Spleen (tissue), 13 donors: ENCODE measurements at places on chromosomes 6 and 20. TPM values are rescaled to one million over a fixed set of nuclear protein-coding genes. Genes with fewer than 3 reads are reported as not detected.

ARFGEF3 gene
- polyA plus RNA-seq, result 0.11 TPM

SRMS gene
- polyA plus RNA-seq, result 0.12 TPM

EPPIN gene
- 0.10 TPM for polyA plus RNA-seq

ZCCHC3 gene
- 19.5 TPM for polyA plus RNA-seq

MYT1 gene
- polyA plus RNA-seq, result 0.08 TPM

C20orf96 gene
- 3.8 TPM for polyA plus RNA-seq

SAMD3 gene
- polyA plus RNA-seq, result 3.1 TPM

DNA sequence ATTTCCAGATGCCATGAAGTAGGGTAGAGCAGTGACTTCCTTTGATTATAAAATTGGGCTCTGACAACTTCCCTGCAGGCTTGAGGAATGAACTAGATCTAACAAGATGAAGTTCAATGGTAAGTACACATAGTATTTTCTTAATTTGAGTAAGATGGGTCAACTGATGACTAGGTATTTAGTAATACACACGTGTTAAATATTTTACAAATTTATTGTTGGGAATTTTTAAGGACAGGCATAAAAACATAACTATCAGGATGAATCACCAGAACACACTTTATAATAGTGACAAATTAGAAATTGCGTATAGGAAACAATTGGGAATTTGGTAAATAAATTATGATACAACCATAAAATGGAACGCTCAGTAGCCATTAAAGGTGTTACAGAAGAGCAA is 762.4 kb upstream of the SLC35B3 start:
- DNase-seq, result no peak
- no peaks in the 10 kb centered on the region for H3K4me1 ChIP-seq
- no peak overlapping the region for H3K27ac ChIP-seq
- no peaks in the 10 kb centered on the region for H3K27me3 ChIP-seq
- H3K4me3 ChIP-seq, result no peak overlapping the region

- no peaks in the 10 kb centered on the region for H3K36me3 ChIP-seq
- DNase-seq, result no peak
Measured at GRCh38 chr20:13059398-13060136, 50.8 kb downstream of the SPTLC3 start.

DNA sequence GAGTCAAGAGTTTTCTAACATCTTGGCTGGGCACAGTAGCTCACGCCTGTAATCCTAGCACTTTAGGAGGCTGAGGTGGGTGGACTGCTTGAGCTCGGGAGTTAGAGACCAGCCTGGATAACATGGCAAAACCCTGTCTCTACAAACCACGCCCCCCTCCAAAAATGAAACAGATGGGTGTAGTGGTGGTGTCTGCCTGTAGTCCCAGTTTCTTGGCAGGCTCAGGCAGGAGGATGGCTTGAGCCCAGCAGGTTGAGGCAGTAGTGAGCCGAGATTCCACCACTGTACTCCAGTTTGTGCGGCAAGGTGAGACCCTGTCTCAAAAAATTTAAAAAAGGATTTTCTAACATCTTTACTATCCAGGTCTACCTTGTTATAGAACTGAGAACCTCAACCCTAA is 22.0 kb downstream of the FAM8A1 start:
- no peak for DNase-seq
- peaks cover 54% of the 10 kb centered on the region for H3K36me3 ChIP-seq
- no peak overlapping the region for H3K4me3 ChIP-seq
- no peaks in the 10 kb centered on the region for H3K27me3 ChIP-seq
- peak overlapping the region; percentile 53 for H3K27ac ChIP-seq
- no peaks in the 10 kb centered on the region for H3K4me1 ChIP-seq

DNA sequence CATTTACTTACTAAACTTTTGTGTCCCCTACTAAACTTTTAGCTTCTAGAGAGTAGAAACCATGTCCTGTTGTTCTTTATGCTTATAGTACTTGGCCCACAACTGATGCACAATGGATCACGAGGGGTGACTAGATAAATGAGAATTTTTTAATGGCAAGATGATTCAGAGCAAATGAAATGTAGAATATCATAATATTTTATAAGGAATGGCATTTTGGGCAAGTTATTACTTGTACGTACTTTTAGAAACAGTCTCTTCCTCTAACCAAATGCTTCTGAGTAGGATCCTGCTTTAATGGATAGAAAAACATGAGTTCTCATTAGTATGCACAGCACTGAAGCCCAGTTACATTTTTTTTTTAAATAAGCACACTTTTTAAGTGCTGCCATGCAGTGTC is 336.3 kb downstream of the NRN1 start:
- DNase-seq, result no peak
- H3K4me1 ChIP-seq, result peaks cover 7% of the 10 kb centered on the region
- H3K4me3 ChIP-seq, result no peak overlapping the region
- H3K27ac ChIP-seq, result peak overlapping the region; percentile 58

DNA sequence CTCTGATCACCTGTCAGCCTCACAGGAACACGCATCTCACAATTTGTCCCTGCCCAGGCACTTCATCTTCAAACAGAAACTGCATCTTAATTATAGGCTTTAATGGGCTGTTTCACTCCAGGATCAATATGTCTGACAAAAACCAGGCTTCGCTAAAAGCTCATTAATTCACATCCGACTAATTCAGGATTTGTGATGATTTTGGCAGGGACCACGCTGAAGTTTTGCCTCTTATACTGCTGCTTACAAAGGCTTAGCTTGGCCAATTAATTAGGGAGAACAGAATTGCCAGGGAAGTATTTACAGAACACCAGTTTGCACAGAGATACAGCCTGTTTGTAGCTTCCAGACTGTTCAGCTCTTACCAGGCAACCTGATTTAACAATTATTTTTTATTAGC is 541.0 kb upstream of the SPTLC3 start:
- no peak for DNase-seq
- H3K36me3 ChIP-seq, result no peaks in the 10 kb centered on the region
- no peak overlapping the region for H3K27ac ChIP-seq
- H3K27me3 ChIP-seq, result no peaks in the 10 kb centered on the region

DNA sequence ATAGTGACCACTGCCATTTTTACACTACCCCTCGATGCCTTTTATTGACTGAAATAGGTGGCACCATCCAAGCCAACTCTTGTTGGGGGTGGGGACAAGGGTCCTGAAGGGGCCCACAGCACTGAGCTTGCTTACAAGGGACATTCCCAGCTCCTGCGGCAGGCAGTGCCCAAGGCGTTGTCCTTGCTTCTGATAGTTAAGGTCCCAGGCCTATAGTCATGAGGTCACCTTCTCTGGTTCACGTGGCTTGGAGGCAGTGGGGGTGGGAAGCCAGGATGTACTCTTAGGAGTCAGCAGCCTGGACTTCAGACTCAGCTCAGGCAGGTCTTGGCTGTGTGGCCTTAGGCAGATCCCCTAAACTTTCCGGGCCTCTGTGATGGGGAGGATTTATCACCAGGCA is 48.6 kb downstream of the TOX2 start:
- peaks cover 16% of the 10 kb centered on the region for H3K4me1 ChIP-seq
- H3K27ac ChIP-seq, result no peak overlapping the region
- no peak for DNase-seq
- no peaks in the 10 kb centered on the region for H3K27me3 ChIP-seq
- H3K4me3 ChIP-seq, result no peak overlapping the region
- H3K36me3 ChIP-seq, result no peaks in the 10 kb centered on the region

- no peak for DNase-seq
- H3K4me1 ChIP-seq, result no peaks in the 10 kb centered on the region
- no peak overlapping the region for H3K27ac ChIP-seq
- H3K4me3 ChIP-seq, result no peak overlapping the region
Measured at GRCh38 chr20:5492937-5493336, 176.2 kb upstream of the PROKR2 start.

DNA sequence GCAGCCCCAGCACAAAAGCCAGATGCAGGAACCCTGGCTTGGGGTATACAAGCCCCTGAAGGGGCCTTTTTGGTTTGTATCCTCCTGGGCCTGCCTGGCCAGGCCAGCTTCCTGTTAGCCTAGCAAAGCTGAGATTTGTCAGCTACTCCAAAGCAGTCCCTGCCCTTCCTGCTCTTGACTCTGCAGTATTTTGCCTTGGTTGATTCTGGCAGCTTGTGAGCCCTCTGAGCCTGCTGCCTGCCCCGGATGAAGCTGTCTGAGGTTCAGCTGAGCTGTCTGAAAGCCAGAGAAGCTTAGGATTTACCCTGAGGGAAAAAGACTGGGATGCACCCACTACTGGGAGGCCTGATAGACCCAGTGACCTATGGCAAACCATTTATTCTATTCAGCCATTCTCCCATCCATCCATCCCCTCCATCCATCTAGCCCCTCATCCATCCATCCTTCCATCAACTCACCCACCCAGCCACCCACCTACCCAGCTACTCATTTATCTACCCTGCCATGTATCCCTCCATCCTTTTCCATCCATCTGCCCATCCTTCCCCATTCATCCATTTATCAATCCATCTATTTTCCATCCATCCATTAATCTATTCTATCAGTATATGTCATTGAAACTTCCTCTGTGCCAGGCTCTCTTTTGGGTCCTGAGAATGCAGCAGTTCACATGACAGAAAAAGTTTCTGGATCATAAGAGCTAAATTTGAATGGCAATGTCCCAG is 307.5 kb downstream of the DHX35 start:
- H3K36me3 ChIP-seq, result no peaks in the 10 kb centered on the region
- no peak for DNase-seq
- no peak overlapping the region for H3K27ac ChIP-seq
- H3K27me3 ChIP-seq, result no peaks in the 10 kb centered on the region
- H3K4me1 ChIP-seq, result no peaks in the 10 kb centered on the region

DNA sequence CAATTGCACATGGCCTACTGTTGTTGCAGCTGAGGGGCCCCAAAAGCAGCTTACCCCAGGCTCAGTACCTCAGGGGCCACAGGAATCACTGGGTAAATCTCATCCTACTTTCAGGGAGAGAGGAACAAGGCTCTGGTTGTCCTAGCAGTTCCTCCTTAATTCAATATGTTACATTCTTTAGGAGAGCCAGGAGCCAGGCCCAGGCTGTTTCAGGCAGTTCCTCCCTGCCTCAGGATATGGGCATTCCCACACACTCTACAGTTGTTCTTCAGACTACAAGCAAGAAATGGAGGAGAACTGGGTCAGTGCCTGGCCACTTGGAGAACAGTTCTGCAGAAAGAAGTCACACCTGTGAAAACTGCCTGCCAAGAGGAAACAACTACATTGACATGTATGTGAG is 9.6 kb upstream of the BTN3A2 start:
- no peak overlapping the region for H3K4me3 ChIP-seq
- H3K27ac ChIP-seq, result no peak overlapping the region
- peaks cover 21% of the 10 kb centered on the region for H3K27me3 ChIP-seq
- DNase-seq, result no peak
- H3K36me3 ChIP-seq, result no peaks in the 10 kb centered on the region

GRCh38 chr6:42175860-42176259 is 2.7 kb downstream of the GUCA1A start:
- no peaks in the 10 kb centered on the region for H3K4me1 ChIP-seq
- no peak overlapping the region for H3K4me3 ChIP-seq

- no peaks in the 10 kb centered on the region for H3K27me3 ChIP-seq
- no peak overlapping the region for H3K27ac ChIP-seq
- H3K4me1 ChIP-seq, result no peaks in the 10 kb centered on the region
- DNase-seq, result no peak
- H3K36me3 ChIP-seq, result no peaks in the 10 kb centered on the region
- H3K4me3 ChIP-seq, result no peak overlapping the region
Measured at GRCh38 chr6:111456208-111456607, 26.8 kb downstream of the REV3L start.

- peak; percentile 17 for DNase-seq
- no peaks in the 10 kb centered on the region for H3K4me1 ChIP-seq
- H3K36me3 ChIP-seq, result no peaks in the 10 kb centered on the region
- H3K27ac ChIP-seq, result peak within 1 kb of the TSS; percentile 34
- H3K27me3 ChIP-seq, result no peaks in the 10 kb centered on the region
- H3K4me3 ChIP-seq, result no peak within 1 kb of the TSS
Measured at GRCh38 chr6:32164295-32164694, at the start of gene EGFL8. Gene EGFL8, plus strand, starts transcription at chr6:32164595. Its CDS starts 1,571 bp downstream, at chr6:32166166.
